A172 (cell line): ENCODE measurements at places on chromosomes 7 and 10.
A peak's percentile ranks its signal among the peaks of the same experiment; 100 is the strongest.

GRCh38 chr10:70617798-70618568 is 15.4 kb upstream of the PRF1 start:
- DNase-seq, result peak; percentile 53

DNA sequence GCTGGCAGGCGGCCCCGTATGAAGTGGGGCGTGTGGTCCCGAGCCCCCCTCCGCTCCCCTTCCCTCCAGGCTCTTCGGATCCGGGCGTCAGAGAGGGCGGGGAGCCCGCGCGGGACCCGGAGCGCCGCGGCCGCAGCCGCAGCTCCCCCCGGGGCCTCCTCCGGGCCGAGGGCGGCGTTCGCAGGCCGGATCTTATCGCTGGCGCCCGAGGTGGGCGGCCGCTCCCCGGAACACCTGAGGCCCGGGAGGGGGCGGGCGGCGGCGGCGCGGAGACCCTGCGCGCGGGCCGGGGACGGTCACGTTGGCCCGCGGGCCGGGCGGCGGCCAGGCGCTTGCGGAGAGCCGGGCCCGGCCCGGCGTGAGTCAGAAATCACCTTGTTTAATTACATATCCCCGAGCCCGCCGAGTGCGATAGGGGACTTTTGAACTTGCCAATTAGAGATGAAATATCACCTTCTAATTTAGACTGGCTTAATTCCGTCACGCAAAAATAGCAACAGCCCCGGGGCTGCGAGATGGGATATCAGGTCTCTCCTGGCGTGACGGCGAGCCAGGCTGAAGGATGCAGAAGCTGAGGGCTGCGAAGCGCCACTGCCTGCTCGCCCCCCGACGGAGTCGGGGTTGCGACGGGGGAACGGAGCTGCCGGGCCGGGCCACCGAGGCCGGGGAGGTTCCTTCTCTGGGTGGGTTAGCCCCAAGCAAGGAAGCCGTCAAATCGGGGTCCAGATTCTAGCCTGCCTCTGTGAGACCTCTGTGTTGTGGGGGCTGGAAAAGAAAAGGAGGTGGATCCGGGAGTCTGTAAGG is 43.4 kb downstream of the LDB3 start:
- DNase-seq, result peak; percentile 25

DNA sequence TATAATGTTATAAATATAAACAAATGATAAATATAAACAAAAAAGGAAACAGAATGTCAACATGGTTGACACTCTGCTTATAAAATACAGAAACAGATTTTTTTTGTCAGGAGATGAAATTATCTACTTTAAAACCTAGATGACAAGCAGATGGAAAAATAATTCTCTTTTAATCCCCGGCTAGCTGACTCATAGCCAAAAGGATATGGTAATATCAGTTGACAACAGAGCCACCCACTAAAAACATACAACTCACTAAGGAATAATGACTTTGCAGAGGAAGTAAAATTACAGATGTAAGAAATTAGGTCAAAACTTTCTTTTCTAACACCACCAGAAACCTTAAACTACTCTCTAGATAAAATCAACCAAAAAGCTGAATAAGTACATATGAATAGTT is 131.1 kb upstream of the ABCB5 start:
- no peak for DNase-seq

DNA sequence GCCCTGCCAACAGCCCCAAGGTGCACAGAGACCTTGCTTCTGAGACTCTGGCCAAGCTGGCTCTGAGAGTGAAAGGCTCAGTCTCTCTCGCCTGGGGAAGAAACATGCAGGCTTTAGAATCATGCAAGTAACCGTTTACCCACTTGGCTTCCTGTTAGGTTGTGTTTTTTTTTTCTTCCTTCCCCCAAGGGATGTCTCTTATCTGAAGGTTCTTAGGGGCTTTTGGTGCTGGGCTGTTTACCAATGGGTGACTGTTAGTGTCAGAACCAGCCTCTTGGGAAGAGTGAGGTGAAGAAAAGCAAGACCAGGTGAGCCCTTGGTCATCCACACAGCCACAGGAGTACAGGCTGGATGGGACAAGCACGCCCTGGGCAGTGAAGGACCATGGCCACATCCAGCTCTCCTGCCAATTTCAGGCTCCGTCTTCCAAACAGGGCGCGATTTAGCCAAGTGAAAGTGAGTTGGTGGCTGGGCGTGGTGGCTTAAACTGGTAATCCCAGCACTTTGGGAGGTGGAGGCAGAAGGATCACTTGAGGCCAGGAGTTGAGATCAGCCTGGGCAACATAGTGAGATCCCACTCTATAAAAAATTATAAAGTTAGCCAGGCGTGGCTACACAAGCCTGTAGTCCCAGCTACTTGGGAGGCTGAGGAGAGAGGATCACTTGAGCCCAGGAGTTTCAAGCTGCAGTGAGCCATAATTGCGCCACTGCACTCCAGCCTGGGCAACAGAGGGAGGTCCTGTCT is 76.3 kb upstream of the CUX1 start:
- DNase-seq, result no peak

DNA sequence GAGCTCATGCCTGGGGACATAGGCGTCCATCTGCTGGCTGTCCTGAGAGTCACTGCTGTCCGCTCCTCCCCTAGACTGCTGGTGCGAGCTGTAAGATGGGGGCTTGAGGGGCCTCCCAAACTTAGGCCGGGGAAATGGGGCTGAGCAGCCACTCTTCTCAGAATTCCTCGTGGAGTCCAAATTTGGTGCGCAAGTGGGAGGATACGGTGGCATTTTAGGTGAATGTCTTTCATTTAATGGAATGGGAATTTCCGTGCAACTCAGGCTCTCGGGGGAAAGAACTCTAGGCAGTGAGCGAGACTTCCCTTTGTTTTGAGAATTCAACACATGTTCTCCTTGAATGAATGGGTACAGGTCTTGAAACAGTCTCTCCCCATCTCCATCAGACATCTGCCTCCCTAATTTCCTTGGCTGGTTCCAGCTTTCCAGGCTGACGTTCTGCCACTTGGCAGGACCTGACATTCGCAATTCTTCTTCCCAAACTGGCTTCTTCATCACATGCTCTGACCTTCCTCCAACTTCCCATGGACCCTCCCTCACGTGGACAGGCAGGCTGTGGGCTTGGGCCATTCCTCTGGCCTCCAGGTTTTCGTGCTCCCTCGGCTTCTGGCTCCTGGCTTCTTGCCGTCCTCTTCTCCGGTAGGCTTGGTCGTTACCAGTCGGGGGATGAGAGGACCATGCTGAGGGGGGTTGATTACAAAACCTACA is 30.1 kb downstream of the JCAD start:
- no peak for DNase-seq

DNA sequence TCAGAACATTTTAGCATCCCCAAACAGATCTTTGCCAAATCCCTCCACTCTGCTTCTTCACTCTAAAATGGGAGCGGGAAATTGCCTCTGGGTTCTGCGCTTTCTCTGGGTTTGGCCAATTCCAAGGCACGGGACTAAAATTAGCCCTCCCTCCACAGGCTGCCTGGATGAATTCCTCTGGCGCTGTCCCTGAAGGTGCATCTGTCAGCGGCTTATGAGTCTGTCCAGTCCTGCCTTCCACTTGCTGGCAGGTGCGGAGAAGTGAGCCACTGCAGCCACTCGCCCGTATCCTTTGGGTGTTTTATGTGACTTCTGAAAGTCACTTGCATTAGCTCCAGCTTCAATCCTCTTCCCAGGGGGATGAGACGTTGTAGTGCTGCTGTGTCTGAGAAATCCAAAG is 121.6 kb downstream of the SH2D4B start:
- no peak for DNase-seq

- no peak for DNase-seq
Measured at GRCh38 chr10:122373721-122374120, 787 bp upstream of the PLEKHA1 start.

GRCh38 chr10:16195178-16195769 is 241.5 kb upstream of the PTER start:
- no peak for DNase-seq

GRCh38 chr10:112779025-112779770 is 170.8 kb upstream of the TCF7L2 start:
- no peak for DNase-seq

- no peak for DNase-seq
Measured at GRCh38 chr7:132433301-132433700, 143.0 kb downstream of the PLXNA4 start.

- peak; percentile 40 for DNase-seq
Measured at GRCh38 chr10:97573021-97573420, 442 bp downstream of the ANKRD2 start.

DNA sequence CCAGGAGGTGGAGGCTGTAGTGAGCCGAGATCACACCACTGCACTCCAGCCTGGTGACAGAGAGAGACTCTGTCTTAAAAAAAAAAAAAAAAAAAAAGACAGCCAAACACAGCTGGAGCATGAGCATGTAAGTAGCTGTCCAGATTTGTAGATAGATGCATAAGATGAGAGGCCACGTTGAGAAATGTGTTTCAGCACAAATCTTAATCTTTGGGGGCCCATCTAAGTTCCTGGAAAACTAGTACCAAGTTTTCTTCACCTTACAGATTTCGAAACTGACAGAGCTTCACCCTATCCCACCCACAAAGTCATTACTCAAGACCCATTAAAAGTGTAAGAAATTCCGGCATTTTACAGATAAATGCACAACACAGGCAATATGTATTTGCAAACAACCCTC is 208.2 kb downstream of the PARD3 start:
- no peak for DNase-seq

- DNase-seq, result peak; percentile 16
Measured at GRCh38 chr7:41058986-41059741, 643.7 kb downstream of the INHBA start.

GRCh38 chr10:72227826-72228225 is 11.8 kb upstream of the ASCC1 start:
- no peak for DNase-seq

- DNase-seq, result peak; percentile 24
Measured at GRCh38 chr10:7302392-7302906, 108.4 kb downstream of the SFMBT2 start.

DNA sequence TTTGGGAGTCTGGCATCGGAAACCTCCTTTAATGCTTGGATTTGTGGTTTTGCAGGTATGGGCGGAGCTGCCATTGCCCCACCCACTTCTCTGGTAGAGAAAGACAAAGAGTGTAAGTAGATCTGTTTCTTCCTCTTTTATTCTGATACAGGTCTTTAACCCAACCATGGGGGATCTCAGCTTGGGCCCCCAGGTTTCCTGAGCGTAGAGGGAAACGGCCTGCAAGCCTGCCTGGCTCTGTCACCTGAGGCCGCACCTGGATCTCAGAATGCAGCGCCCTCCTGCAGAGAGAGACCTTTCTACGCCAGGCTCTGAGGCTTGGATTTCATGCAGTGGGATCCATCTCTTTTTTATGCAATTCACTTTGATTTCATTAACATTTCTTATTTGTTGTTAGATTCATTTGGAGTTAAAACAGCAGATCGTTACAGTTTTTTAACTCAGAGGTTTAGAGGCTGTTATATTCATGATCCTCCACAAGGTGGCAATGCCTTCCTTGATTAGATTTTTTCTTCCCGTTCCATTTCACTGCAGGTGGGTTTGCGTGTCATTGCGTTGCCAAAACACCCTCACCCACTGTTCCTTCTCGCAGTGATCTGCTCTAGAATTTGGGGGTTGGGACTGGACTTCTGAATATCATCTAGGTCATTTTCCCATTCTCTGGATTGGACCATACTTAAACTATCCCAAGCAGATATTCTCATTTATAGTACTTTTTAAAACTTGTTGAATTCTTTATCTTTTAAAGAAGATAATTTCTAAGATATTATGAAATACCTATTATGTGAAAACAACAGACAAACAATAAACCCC is 20.0 kb downstream of the RBM17 start:
- DNase-seq, result peak; percentile 50

GRCh38 chr7:46257761-46258448 is 336.8 kb upstream of the IGFBP3 start:
- DNase-seq, result peak; percentile 82

GRCh38 chr10:27369880-27370279 is 129.3 kb upstream of the ACBD5 start:
- DNase-seq, result no peak

GRCh38 chr10:44928462-44928861 is 17.3 kb downstream of the TMEM72 start:
- no peak for DNase-seq

- no peak for DNase-seq
Measured at GRCh38 chr10:127300868-127301321, 104.5 kb upstream of the INSYN2A start.

DNA sequence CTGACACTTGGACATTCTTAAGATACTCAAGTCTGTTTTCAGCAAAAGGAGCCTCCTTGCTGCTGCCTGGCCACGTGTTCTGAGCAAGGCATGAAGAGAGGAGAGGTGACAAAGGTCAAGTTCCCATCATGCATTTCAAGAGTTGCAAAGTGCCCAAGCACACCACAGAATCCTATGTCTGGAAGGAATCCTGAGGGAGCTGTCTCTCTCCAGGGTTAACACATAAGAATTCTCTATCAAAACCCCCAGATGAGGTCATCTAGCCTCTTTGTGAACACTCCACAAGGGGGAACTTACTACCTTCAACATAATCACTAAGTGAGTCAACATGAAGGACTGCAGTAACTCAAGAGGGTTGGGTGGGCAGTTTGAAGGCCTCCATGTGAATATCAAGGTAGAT is 155.5 kb downstream of the RNF216 start:
- DNase-seq, result peak; percentile 83

DNA sequence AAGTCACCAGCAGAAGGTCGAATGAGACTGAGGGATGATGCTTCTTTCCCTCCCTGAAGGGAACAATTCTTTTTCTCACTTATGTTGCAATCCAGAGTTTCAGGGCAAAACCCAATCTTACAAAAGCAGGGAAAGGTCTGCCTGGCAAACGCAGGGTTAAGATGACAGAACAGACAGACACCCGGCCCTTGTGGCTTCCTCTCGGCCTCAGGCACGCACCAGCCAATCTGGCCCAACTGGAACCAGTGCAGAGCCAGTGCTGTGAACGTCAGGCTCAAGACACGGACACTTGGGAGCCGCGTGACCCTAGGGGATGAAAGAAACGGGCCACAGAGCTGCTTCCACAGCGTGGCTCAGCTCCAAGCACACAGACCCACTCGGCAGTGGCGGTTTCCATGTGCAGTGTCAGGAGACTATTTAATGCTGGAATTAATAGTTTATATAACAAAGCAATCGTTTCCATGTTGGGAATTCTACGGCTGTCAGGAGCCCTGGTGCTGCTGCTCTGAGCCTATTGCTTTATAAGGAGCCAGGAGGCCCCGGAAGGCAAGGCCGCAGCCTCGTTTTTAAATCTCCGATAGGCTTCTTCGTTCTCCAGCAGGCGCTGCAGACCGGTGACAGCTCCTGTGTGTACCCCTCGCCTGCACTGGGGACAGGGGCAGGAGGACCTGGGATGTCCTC is 198.4 kb downstream of the DIP2C start:
- no peak for DNase-seq

GRCh38 chr7:140019606-140020005 is 43.1 kb downstream of the PARP12 start:
- no peak for DNase-seq

GRCh38 chr7:158085741-158086695 is 501.6 kb downstream of the PTPRN2 start:
- DNase-seq, result no peak

- no peak for DNase-seq
Measured at GRCh38 chr7:124879103-124879502, 50.5 kb downstream of the POT1 start.

GRCh38 chr7:151513133-151513532 is 6.6 kb downstream of the RHEB start:
- no peak for DNase-seq
